ENCODE measurements at places on chromosomes 7 and 10. TPM values are rescaled to one million over a fixed set of nuclear protein-coding genes. Genes with fewer than 3 reads are reported as not detected.

GRCh38 chr10:116178086-116178605 is 94.9 kb downstream of the GFRA1 start:
- no peak for DNase-seq

- no peak for DNase-seq
Measured at GRCh38 chr10:95688648-95689047, 5.1 kb downstream of the TCTN3 start.

DNA sequence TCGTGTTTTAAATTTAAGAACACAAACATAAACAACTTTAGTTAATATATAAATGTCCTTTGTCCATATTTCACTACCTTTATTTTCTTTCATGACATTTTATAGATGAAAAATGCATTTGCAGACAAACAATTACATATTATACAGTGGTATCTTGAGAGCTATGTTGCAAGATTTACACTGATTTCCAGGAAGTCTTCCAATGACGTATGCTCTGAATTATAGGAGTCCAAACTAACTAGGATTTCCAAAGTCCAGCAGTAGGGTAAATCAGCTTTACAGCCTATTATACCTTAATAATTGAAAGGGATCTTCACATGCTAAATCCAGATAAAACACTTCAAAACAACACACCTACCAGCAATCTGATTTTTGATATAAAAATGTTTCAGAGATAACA is 69.4 kb downstream of the HYCC1 start:
- no peak for DNase-seq

- no peak for DNase-seq
Measured at GRCh38 chr7:157514306-157514705, 177.5 kb downstream of the DNAJB6 start.

GATA3 gene
- 118 TPM for polyA plus RNA-seq
